Left ventricle myocardium inferior (tissue), 1 donor: ENCODE measurements at places on chromosomes 7 and 10. TPM values are rescaled to one million over a fixed set of nuclear protein-coding genes. Genes with fewer than 3 reads are reported as not detected.

DNA sequence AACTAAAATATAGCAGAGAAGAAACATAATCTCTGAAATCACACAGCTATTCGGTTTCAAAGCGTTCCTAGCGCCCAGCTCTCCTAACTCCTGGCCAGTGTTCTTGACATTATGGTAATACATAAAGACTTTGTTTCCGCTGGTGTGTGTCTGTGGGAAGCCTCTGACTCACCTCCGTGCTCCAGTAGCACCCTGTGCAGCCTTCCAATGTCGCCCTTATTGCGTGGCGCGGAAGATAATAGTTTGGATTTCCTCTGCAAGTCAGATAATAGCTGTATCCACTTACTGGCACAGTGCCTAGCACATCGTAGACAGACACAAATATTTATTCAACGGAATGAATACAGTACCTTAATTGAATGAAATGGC lies 570 bp downstream of the BMS1 start:
- no peak for DNase-seq

GRCh38 chr10:45505311-45505710 lies 131.3 kb downstream of the ALOX5 start:
- DNase-seq: no peak

DNA sequence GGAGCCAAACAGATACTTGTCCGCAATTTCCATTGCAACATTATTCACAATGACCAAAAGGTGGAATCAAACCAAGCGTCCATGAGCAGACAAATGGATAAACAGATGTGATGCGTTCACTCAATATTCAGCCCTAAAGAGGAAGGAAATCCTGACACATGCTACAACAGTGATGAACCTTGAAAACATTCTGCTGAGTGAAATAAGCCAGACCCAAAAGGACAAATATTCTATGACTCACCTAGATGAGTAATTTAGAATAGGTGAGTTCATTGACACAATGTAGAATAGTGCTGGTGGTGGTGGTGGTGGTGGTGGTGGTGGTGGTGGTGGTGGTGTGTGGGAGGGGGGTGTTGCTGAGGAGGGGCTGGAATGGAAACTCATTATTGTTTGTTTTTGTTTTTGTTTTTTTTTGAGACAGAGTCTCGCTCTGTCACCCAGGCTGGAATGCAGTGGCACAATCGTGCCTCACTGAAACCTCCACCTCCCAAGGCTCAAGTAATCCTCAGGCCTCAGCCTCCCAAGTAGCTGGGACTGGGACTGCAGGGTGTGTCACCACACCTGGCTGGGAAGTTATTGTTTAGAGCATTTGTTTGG lies 28.6 kb downstream of the SMKR1 start:
- no peak for DNase-seq

GRCh38 chr7:46109437-46109836 lies 188.4 kb upstream of the IGFBP3 start:
- no peak for DNase-seq

DNA sequence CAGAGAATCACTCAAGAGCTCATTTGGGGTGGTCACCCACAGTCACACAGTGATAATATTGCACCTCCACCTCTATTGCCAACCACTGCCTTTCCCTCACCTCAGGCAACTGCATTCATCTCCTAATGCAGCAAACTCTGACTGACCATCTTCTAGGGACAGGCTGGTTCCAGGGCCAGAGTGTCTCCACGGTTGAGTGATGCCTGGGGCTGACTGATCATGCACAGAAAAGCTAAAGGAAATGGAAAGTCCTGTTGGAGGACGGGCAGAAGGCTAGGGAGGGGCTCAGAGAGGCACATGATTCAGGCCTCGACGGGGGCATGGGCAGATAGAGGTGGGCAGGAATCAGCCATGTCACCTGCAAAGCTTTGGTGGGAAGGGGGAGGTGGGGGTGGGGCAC lies 127.1 kb upstream of the TNS3 start:
- no peak for DNase-seq

- DNase-seq: no peak
These were observed 169.3 kb downstream of the FAM107B start for GRCh38 chr10:14605231-14605925.

- no peak for DNase-seq
These were observed 11.7 kb downstream of the PTPRE start for GRCh38 chr10:127918572-127918971.

GRCh38 chr7:35508623-35509400 lies 186.1 kb downstream of the HERPUD2 start:
- DNase-seq: no peak

The TMEM26 gene
- total RNA-seq: 0.30 TPM

The PLXDC2 gene
- total RNA-seq: 16.6 TPM

The LIPK gene
- total RNA-seq: not detected

The ZNF804B gene
- total RNA-seq: not detected

The ARF5 gene
- total RNA-seq: 67.2 TPM

The HHEX gene
- 2.1 TPM for total RNA-seq

The EBLN1 gene
- total RNA-seq: not detected
